ENCODE measurements at places on chromosomes 3 and 15.

DNA sequence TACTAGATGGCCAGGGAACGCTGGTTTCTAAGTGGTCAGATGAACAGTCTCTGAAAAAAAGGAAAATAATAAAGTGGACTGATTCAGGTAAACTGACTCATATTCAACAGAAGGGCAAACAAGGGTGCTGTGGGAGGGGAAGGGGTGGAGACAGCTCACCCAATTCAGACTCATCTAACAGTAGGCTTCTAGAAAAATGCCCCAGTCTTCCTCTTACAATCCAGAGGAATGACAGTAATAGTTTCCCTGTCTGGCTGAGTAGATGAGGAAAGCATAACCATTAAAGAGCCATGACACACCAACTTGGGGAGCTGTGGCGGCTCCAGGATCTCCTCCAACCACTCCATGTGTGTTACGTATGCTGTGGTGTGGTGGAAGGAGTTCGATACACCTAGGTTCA is 231.4 kb upstream of the UMPS start:
- no peak for DNase-seq

DNA sequence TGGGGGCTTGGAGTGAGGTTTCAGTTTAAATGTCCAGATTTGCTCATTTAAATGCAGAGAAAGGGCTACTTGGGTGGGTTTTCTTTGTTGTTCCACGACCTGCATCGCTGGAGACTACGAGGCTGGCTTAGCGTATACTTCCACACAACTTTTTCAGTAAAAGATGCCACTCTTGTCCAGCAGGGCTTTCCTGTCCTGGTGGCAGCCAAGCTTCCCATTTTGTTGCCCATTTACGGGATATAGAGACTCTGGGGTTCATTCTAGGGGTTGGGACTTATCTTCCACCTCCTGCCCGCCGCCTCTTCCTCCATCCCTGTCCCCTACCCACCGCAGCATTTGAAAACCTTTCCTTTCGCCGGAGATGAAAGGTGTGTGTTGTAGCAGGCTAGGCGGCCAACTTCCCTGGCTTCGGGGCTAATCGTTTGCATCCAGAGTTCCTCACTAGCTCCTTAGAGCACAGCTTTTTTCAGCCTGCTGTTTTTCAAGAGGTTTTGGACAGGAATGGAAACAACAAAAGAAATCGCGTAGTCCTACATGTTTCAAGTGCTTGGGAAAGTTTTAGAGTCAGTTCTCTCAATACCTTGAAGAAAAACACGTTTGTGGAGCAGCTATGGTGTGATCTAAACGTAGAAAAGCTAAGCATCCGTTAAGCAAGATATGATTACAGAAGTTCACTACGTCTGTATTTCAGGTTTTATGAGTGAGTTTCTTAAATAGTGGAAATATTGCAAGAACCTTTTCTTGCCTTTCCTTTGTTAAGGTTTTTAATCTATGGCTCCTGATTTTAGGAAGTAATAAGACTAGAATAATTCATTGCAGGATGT is 843 bp downstream of the CHRNA5 start:
- no peak for DNase-seq

- no peak for DNase-seq
Measured at GRCh38 chr15:30042556-30042955, 40.2 kb upstream of the GOLGA8J start.

DNA sequence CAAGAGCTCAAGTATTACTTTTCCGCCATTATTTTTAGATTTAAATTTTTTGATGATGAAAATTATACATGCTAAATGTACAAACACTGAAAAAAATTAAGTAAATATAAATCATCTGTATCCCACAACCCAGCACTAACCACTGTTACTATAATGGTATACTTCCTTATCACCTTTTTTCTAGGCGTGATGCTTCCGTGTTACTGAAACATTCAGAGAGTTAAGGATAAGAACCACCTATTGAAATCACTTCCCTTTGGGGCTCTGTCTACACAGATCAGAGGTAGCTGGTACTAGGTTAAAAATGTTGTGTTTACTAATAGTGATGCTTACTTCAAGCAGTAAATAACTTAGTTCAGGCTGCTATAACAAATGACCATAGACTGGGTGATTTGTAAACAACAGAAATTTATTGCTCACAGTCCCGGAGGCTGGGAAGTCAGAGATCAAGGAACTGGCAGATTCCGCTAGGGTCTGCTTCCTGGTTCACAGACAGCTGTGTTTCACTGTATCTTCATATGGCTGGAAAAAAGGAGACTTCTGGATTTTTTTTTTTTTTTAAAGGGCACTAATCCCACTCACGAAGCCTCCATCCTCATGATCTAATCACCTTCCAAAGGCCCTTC is 6.4 kb downstream of the SNX4 start:
- DNase-seq, result no peak

DNA sequence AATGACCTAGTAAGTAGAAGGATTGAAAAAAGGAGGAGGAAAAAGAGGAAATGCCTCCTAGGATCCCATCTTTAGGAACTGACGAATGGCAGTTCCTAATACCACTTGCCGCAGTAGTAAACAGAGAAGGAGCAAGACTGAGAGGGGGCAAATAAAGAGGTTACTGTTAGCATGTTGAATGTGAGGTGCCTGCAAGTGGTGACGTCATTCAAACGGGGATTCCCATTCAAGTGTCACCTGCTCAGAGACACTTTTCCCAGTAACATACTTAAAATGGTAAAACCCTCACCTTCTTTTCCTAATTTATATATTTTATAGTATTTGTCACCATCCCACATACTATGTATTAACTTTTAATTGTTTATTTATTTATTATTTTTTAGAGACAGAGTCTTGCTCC is 178.9 kb downstream of the IL5RA start:
- DNase-seq, result no peak

DNA sequence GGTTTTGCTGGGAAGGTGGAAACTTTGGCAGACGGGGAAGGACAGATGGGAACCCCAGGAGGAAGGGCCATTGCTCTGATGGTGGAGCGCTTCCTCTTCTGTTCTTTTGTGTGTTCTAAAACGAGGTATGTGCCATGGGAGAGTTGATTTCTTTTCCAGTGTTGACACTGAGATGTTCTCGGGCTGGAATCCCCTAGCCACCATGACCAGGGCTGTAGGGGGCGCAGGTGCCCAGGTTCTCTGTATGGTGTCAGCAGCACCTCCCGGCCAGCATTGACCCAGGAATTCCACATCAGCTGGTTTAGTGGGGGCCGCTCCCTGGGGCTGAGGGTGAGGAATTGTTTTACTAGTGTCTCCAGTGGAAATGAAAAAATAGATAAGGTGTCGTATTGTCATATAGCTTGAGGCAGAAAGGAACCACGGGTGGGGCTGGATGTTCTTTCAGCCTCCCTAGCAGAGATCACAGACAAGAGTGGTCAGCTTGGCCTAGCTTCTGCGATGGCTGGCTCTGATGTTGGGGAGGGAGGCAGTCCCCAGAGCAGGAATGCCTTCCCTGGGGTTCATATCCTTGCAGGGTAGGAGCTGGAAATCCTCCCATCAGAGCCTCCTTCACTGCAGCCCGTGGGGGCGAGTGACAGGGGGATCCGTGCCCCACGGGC is 34.2 kb upstream of the ACAD9 start:
- no peak for DNase-seq

GRCh38 chr3:143302638-143303171 is 183.1 kb downstream of the CHST2 start:
- DNase-seq, result no peak

Measured in stimulated activated CD8-positive, alpha-beta memory T cell treated with anti-CD3 and anti-CD28 coated beads, Interleukin-15, amount 100 ng/mL, for 24 hours (primary cell).